Temporal lobe (tissue), 4 donors: ENCODE measurements at places on chromosomes 2 and 18. TPM values are rescaled to one million over a fixed set of nuclear protein-coding genes. Genes with fewer than 3 reads are reported as not detected.

The CD226 gene
- total RNA-seq = 0.74 TPM

The SYT4 gene
- 535 TPM for total RNA-seq

The TUBA3D gene
- not detected for total RNA-seq

The GPR55 gene
- not detected for total RNA-seq

The CHRNG gene
- not detected for total RNA-seq

The HES6 gene
- total RNA-seq = 87.8 TPM

The APCDD1 gene
- total RNA-seq = 9.8 TPM

The IL36A gene
- total RNA-seq = not detected

The DQX1 gene
- total RNA-seq = 0.98 TPM

The SEPTIN2 gene
- 202 TPM for total RNA-seq

The MOGAT1 gene
- total RNA-seq = not detected

The RAMP1 gene
- total RNA-seq = 6.4 TPM

The CFAP221 gene
- 6.4 TPM for total RNA-seq

The B3GNT7 gene
- 0.98 TPM for total RNA-seq

The C2orf78 gene
- not detected for total RNA-seq

The CELF4 gene
- 50.9 TPM for total RNA-seq

The IGFBP5 gene
- 34.9 TPM for total RNA-seq

The ALPP gene
- not detected for total RNA-seq

The EHBP1 gene
- 119 TPM for total RNA-seq

The CCDC74B gene
- total RNA-seq = 4.7 TPM

The PLB1 gene
- total RNA-seq = 1.7 TPM
